ENCODE measurements at places on chromosomes 13 and 19.

DNA sequence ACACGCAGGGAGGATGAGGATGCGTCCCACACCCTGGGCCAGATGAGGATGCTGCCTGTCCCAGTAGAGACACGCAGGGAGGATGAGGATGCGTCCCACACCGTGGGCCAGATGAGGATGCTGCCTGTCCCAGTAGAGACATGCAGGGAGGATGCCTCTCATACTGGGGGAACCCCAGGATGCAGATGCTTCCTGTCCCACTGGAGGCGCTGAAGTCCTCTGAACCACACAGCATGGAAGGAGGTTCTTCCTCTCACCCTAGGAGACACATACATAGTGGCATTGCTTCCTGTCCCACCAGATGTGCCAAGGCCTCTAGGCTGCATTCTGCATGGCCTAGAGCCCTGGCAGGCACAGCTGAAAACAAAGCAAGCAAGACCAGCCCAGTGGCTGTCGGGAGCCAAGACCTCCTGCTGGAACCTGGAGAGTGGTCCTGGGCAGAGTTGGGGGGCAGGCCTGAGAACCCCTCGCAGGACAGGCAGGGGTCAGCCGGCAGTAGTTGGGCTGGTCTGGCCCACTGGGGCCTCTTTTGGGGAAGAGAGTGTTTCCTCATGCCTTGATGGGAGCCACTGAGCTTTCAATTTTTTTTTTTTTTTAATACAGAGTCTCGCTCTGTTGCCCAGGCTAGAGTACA is 4.3 kb downstream of the HPN start:
- H3K27me3 ChIP-seq: no peaks in the 10 kb centered on the region
- H3K4me3 ChIP-seq: no peak overlapping the region
- H3K36me3 ChIP-seq: no peaks in the 10 kb centered on the region
- peak; percentile 42 for DNase-seq

DNA sequence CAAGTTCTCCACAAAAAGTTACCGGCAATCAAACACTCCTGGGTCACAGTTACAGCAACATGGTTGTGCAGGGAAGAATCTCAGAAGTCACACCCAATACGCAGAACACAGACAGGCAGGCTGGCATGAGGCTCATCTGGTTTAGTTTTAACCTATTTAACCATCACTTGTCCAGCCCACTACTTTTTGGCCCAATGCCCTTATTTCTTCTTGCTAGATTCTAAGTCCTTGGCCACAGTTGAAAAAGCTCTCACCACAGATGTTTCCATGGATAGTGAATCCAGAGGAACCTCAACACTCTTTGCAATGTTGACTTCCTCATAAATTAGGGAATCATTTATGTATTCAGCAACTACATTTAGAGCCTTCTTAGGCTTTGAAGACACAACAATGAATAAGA is 50.7 kb upstream of the FNDC3A start:
- no peaks in the 10 kb centered on the region for H3K4me1 ChIP-seq
- H3K36me3 ChIP-seq: no peaks in the 10 kb centered on the region
- H3K27me3 ChIP-seq: no peaks in the 10 kb centered on the region
- no peak for DNase-seq
- H3K27ac ChIP-seq: no peak overlapping the region

- H3K4me3 ChIP-seq: no peak overlapping the region
- H3K27me3 ChIP-seq: no peaks in the 10 kb centered on the region
- no peak overlapping the region for H3K27ac ChIP-seq
- H3K4me1 ChIP-seq: no peaks in the 10 kb centered on the region
Observed at GRCh38 chr19:23972161-23972560, 57.5 kb downstream of the ZNF726 start.

DNA sequence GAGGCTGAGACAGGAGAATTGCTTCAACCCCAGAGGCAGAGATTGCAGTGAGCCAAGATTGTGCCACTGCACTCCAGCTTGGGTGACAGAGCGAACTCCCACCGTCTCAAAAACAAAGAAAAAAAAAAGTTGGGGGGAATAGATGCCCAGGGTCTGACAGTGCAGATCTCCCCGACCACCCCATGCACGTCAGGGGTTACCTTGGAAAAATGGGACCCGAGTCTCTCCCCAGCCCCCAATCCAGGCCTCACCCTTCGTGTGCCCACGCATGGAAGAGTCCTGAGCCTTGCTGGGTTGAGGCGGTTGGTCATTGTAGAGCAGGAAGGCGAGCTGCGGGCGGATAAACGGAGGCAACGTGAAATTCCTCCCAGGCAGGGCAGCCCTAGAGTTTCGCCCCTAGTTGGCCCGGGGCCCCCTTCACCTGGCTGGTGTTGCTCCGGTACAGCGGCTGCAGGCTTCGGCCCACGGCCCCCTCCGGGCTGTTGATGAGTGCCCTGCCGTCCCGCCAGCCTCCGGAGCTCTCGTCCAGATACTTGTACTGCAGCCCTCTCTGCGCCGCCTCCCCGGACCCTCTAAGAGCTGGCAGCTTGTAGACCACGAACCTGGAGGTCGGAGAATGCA is 588 bp downstream of the DNASE2 start:
- no peaks in the 10 kb centered on the region for H3K4me1 ChIP-seq
- H3K36me3 ChIP-seq: no peaks in the 10 kb centered on the region
- peak overlapping the region; percentile 47 for H3K4me3 ChIP-seq
- no peaks in the 10 kb centered on the region for H3K27me3 ChIP-seq
- peak overlapping the region; percentile 81 for H3K27ac ChIP-seq

DNA sequence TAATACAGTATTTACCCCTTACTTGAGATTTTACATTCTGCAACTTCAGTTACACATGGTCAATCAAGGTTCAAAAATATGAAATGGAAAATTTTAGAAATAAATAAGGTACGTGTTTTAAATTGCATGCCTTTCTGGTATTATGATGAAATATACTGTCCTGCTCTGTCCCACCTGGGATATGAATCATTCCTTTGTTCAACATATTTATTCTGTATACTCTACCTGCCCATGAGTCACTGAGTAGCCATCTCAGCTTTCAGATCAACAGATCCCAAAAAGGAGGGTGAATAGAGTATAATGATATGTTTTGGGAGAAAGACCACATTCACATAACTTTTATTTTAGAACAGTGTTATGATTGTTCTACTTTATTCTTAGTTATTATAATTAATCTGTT is 37.8 kb downstream of the STOML3 start:
- no peaks in the 10 kb centered on the region for H3K36me3 ChIP-seq
- H3K27ac ChIP-seq: no peak overlapping the region

DNA sequence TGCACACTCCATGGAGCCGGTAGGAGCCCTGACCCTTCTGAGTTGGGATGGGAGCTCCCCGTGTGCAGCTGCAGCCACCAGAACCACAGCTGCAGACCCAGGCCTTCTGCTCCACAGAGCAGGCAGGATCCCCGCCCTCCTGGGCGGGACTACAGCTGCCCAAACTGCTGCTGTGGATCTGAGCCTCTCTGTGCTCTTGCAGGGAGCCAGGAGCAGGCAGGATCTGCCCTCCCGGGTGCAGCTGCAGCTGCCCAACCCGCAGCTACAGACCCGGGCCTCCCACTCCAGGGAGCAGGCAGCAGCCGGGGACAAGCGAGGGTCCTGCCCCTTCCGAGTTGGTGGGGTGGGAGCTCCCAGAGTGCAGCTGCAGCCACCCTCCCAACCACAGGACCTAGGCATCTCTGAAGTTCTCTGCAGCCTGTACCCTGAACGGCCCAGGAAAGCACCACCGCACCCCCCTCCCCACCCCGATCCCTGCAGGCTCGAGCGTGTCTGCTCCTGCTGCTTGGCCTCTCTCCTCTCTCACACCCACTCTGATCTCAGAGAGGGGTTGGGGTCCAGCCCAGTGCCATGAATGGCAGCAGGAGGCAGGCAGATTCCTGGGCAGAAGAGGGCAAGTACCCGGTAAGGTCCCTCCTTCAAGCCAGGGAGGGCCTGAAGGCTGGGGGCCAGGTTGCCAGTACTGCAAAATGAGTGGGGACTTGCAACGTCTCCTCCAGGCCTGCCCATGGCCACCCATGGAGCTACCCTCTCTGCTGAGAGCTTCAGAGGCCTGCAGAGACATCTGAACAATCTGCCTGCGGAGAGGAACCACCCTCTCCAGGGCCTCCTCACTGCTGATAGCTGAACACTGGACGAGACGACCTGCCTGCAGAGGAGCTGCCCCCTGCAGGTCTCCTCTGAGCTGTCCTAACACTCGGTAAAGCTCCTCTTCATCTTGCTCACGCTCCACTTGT is 16.4 kb upstream of the EMP3 start:
- peak overlapping the region; percentile 51 for H3K27ac ChIP-seq
- no peaks in the 10 kb centered on the region for H3K36me3 ChIP-seq
- H3K4me1 ChIP-seq: peaks cover 7% of the 10 kb centered on the region
- no peak overlapping the region for H3K4me3 ChIP-seq

DNA sequence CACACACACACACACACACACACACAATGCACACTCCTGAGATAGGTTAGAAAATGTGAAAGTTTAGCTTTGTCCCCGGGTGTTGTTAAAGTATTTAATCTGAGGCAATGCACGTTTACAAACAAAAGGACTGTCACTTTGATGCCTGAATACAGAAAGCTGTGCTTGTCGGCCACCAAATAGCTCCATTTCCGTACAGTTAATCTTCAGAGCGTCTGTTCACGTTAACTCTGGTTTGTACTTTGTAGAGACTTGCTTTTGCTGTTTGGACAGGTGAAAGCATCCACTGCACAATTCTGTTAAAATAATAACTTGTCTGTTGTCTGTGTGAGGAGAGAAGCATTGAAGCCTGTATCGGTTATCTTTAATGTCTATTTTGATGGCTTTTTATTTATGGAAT is 267.8 kb downstream of the FGF9 start:
- H3K27me3 ChIP-seq: no peaks in the 10 kb centered on the region
- no peak for DNase-seq
- H3K4me3 ChIP-seq: no peak overlapping the region
- H3K27ac ChIP-seq: no peak overlapping the region

DNA sequence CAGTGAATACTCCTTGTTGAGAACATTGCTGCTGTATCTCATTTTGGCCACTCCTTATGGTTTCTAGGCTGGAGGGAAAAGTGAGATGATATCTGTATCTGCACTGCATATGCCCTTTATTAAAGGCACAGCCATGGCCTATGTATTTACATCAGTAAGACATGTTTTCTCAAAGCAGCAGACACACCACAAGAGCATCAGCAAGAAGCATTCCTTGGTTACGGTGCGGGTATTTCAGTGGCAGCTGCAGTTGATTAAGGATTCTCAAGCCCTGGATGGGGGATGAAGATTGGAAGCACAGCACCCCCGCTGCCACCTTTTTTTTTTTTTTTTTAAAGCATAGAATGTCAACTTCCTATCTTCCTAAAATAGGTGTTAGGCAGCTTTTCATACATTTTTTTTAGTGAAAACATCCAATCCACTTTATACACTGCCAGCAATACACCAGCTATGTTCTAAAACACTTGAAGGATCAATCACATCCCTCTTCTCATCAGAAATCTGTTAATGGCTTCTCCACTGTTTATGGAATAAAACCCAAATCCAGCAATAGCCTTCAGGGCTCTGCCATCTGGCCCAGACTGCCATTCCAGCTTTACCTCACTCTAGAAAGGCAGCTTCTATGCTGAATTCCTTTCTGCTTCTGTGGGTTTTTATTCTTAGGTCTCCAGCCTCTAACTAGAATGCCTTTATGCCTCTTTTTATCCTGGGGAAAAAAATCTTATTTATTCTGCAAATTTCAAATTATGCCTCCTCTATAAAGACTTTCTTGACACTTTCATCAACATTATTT is 331.0 kb downstream of the DNAJC15 start:
- peaks cover 22% of the 10 kb centered on the region for H3K4me1 ChIP-seq
- no peaks in the 10 kb centered on the region for H3K27me3 ChIP-seq
- H3K4me3 ChIP-seq: no peak overlapping the region
- no peaks in the 10 kb centered on the region for H3K36me3 ChIP-seq
- DNase-seq: no peak
- no peak overlapping the region for H3K27ac ChIP-seq

DNA sequence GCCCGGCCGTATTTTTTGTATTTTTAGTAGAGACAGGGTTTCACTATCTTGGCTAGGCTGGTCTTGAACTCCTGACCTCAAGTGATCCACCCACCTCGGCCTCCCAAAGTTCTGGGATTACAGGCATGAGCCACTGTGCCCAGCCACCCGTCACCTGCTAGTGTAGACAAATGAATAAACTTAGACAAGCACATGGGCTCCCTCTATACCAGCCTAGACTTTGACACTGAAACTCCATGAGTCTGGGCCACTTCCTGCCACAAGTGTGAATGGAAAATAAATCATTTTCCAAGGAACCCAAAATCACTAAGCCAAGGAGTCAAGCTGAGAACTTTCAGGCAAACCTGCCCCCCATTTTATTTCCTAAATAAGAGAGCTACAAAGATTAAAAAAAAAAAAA is 27.0 kb upstream of the TPT1 start:
- no peak overlapping the region for H3K4me3 ChIP-seq
- H3K36me3 ChIP-seq: no peaks in the 10 kb centered on the region
- no peak for DNase-seq
